Calu3 (cell line): ENCODE measurements at places on chromosomes 16 and 17. TPM values are rescaled to one million over a fixed set of nuclear protein-coding genes. Genes with fewer than 3 reads are reported as not detected.

Gene TEPSIN
- 37.0 and 38.6 TPM in 2 replicates for total RNA-seq

DNA sequence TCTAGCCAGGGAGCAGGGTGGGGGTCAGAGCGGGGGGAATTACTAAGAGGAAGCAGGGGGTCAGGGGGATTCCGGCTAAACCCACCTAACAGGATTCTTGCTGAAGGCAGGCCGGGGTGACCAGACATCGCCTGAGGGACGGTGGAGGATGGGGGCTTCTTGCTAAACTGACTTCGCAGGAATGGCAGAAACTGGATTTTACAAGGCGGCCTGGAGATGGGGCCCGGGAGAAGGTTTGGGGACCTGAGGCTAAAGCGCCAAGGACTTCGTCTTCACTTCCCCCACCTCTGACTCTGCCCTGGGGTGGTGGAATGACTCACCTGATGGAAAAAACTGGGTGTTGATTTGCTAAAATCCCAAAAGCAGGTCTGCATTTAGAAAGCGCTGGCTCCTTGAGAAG, 23.5 kb downstream of the LGALS3BP start:
- peaks cover 16% of the 10 kb centered on the region for H3K36me3 ChIP-seq
- DNase-seq, result no peak
- peaks cover 25% of the 10 kb centered on the region for H3K4me1 ChIP-seq
- no peaks in the 10 kb centered on the region for H3K27me3 ChIP-seq

DNA sequence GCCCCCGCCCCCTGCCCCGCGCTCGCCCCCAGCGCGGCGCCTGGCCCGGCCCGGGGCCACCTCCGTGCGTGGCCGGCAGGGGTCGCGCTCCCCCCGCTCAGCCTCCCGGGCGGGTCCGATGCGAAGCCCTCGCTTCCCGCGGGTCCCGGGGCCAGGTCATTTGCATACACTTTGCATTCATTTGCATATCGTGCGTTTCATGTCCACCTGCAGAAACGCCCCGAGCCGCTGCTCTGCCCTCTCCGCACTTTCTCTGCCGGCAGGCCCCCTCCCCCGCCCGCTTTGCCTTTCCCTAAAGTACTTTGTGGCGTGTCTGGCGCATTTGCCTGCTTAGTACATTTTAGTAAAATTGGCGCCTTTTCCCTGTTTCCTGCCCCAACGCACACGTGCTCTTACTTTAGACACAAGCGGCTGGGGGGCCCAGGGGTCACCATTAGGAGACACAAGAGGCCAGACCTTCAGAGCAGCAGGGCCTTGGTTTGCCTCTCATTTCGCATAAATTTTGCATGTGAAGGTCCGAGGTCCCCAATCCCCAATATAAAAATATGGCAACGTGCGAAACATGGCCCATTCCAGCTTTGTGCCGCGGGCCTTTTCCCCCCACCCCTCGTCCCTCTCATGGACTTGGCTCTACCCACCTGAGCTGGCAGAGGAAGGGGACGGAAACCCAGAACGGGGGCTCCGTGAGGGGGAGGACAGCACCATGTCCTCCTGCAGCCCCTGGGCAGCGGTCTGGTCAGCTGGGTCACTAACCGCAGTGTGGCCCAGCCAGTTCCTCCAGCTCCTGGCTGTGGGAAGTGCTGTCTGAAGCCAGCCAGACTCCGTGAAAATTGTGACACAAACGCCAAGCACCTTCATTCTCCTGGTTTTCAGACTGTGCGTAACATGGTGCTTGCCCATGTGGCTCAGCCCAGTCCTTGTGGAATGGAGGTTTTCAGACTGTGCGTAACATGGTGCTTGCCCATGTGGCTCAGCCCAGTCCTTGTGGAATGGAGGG, 34.8 kb downstream of the CBFA2T3 start:
- no peaks in the 10 kb centered on the region for H3K36me3 ChIP-seq
- peaks cover 89% of the 10 kb centered on the region for H3K27me3 ChIP-seq
- no peak for DNase-seq

GRCh38 chr16:31118223-31119155, 1.0 kb downstream of the KAT8 start:
- H3K27me3 ChIP-seq, result no peaks in the 10 kb centered on the region
- H3K4me3 ChIP-seq, result peak overlapping the region; percentile 88
- H3K4me1 ChIP-seq, result peaks cover 25% of the 10 kb centered on the region
- DNase-seq, result no peak
